ENCODE measurements at places on chromosomes 5 and 9.

DNA sequence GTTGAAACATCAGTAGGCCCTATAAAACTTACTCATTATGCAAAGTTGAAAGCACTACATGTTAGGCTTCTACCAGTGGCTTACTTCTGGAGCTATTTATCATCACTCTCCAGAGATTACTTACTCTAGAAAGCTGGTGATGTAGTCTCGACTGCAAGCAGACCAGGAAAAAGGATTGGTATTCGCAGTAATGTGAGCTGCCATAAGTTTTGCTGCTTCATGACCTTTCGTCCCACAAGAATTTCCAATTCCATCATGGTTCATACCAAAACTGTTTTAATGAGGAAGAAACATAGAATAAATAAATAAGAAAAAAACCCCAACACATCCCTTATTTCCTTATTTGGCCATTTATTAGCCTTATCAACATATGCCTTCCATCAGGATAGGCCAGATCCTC lies 181.9 kb downstream of the ADAMTS6 start:
- DNase-seq = no peak

DNA sequence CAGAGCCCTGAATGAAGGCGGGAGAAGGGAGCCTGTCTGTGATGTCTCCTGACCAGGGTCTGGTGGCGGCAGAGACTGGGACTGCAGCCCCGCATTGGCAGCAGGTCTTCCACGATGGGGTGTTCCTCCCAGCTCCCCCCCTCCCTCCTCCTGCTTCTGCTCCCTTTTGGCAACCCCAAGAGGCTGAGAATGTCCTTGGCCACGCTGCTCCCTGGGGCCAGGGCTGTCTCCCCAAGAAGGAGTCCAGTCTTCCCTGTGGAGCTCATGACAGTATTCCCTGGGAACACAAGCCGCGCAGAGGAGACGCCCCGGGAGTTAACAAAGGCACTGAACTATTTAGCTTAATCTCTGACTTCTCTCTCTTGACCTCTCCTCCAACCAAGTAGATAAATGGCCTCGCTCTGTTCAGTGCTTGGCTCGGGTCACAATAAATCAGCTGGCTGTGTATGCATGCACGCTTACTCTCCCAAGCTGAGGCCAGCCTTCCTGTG lies 84.0 kb upstream of the NEURL1B start:
- DNase-seq = no peak

- peak; percentile 53 for DNase-seq
Measured at GRCh38 chr5:1479581-1480188, 34.4 kb upstream of the SLC6A3 start.

- peak; percentile 34 for DNase-seq
Measured at GRCh38 chr5:61330341-61330844, 1.7 kb upstream of the ZSWIM6 start.

GRCh38 chr5:14901462-14902051 lies 30.0 kb upstream of the ANKH start:
- no peak for DNase-seq

- DNase-seq = no peak
Measured at GRCh38 chr9:119083673-119084072, 285.6 kb downstream of the BRINP1 start.

- DNase-seq = peak; percentile 29
Measured at GRCh38 chr5:132629230-132629944, 28.6 kb upstream of the IL13 start.

GRCh38 chr5:116442095-116442534 lies 132.5 kb downstream of the SEMA6A start:
- DNase-seq = no peak

DNA sequence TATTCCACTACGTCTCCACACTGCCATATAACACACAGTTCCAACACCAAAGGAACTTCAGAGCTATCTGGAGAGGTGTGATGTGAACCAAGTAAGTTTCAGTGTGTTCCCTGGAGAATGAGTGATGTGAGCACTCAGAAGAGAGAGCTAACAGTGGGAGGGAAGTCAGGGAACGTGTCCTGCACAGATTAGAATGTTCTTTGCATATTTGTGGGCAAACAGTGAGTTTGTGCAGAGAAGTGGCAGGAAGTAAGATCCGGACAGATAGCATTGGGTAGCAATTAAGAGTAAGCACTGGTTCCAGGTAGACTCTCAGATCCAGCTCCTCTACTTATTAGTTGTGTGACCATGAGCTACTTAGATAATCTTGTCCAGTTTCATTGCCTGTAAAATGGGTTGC lies 206.4 kb downstream of the PDZD2 start:
- DNase-seq = no peak

DNA sequence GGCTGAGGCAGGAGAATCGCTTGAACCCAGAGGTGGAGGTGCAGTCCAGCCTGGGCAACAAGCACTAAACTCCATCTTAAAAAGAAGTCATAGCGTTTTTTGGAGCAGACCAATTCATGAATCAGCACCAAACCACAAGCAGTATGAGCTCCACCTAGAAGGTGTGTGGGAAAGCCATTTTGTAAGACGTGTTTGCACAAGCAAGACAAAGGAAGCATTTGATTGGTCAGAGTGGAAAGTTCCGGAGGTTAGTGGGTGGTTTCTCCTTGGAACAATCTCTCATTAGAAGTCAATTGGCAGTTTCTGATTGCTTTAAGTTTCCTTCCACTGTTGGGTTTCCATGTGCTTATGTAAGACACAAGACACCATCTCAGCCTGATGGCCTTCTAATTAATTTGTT lies 5.0 kb downstream of the SRD5A1 start:
- no peak for DNase-seq

GRCh38 chr9:136074706-136075105 lies 20.4 kb downstream of the NACC2 start:
- no peak for DNase-seq

GRCh38 chr5:88952344-88952743 lies 69.4 kb upstream of the MEF2C start:
- DNase-seq = no peak

DNA sequence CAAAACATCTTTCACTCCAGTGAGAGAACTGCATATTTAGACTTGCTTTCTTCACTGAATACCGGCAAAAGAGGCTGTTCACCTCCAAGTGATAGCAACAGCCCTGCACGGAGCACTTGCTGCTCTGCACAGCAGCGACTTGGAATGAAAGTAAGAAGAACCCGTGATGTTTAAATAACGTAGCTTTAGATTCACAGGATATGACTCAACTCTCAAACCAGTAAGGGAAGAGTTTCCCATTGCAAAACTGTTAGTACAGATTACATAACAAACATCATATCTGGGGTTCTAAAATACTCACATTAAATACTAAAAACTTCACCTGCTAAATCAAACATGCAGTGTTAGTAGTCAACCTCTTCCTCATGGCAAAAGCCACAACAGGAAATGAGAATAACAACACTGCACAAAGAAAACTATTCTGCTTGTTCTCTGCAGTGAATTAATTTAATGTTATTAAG lies 203.4 kb downstream of the MCTP1 start:
- DNase-seq = peak; percentile 28

GRCh38 chr5:55429613-55430253 lies 105.0 kb downstream of the PLPP1 start:
- no peak for DNase-seq

DNA sequence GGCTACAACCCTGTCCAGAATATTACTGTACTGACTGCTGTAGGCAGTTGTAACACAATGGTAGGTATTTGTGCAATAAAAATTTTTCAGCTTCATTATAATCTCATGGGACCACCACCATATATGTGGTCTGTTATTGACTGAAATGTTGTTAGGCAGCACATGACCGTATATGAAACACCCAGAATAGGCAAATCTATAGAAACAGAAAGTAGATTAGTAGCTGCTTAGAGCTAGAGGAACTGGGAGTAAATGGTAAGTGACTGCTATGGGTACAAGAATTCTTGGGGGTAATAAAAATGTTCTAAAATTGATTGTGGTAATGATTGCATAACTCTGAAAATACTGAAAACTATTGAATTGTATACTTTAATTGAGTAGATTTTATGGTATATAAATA lies 185.7 kb downstream of the ESM1 start:
- no peak for DNase-seq

DNA sequence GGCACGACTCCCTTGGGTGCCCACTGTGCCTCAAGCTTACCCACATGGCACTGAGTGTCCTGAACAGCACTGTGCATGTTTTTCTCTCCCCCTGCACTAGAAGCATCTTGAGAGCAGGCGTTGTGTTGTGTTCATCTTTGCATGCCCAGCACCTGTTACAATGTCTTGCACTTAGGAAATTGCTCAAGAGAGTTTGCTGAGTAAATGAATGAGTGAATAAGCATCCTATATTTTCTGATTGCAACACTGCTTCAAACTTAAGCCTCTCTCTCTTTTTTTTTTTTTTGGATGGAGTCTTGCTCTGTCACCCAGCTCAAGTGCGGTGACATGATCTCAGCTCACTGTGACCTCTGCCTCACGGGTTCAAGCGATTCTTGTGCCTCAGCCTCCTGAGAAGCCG lies 94.5 kb downstream of the LMNB1 start:
- no peak for DNase-seq

DNA sequence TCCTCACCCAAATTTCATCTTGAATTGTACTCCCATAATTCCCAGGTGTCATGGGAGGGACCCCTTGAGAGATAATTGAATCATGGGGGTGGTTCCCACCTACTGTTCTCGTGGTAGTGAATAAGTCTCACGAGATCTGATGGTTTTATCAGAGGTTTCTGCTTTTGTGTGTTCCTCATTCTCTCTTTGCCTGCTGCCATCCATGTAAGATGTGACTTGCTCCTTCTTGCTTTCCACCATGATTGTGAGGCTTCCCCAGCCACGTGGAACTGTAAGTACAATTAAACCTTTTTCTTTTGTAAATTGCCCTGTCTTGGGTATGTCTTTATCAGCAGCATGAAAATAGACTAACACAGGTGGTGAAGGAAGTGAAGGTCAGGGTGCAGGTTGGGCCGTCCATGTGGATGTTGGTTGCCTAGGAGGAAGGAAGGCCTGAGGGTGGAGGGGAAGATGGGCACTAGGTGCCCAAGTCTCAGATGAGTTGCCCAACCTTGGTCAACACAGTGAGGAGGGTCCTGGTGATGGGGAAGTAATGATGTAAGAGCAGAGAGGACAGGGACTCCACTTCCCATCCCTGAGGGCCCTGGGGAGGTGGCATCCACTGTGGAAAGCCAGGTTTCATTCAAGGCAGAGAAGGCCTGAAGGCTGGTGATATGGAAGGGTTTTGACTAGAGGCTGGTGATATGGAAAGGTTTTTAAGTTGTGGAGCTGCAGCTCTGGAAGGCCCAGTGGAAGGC lies 92.6 kb downstream of the HSPA4 start:
- no peak for DNase-seq

DNA sequence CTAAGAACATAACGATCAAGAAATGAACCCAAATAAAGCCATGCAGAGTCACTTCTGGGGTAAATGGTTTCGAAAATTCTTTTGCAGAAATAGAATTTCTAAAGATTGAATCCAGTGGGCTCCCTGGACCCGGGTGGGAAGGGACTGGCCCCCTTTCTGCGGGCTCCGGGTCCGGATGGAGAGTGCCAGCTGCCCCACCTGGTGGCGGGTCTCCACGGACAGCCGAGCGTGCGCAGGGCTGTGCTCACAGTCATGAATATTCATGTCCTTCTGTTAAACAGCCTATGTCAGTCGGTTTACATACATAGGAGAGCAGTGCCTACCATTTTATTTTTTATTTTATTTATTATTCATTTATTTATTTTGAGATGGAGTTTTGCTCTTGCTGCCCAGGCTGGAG lies 4.7 kb upstream of the PPP1R26 start:
- peak; percentile 8 for DNase-seq

GRCh38 chr9:93617273-93617672 lies 40.9 kb downstream of the PHF2 start:
- DNase-seq = no peak

DNA sequence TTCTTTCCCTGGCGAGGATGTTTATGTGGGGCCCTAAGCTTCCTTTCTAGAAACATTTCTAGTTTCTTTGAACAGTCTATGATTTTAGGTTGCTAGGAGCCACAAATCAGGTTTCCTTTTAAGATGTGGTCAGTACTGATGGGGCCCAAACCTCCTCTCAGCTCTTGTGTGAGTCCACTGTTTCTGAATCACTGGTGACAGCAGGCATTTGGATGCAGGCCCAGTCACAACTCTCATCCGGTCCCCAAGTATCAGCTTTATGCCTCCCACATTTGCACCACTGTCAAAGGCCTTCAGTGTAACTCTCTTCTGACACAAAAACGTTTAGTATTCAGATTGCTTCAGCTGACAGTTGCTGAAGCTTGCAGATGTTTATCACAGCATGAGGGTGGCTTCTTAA lies 7.8 kb downstream of the DMRT2 start:
- no peak for DNase-seq

DNA sequence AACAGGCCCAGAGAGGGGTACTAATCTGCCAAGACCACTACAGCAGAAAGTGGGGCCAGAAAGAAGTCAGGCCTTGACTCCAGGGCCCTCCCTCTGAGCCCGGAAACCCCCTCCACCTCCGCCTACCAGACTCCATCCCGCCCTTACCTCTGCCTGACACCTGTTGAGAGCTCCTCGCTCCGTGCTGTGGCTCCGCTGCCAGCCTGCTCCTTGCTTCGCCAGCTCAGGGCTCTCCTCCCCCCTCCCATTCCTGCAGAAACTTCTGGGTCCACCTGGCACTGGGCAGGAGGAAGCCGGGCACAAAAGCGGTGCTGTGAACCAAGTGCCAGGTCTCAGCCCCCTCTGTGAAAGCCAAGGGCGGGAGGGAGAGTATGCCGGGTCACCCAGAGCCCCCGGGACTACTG lies 6.4 kb upstream of the ST6GALNAC6 start:
- DNase-seq = peak; percentile 80

DNA sequence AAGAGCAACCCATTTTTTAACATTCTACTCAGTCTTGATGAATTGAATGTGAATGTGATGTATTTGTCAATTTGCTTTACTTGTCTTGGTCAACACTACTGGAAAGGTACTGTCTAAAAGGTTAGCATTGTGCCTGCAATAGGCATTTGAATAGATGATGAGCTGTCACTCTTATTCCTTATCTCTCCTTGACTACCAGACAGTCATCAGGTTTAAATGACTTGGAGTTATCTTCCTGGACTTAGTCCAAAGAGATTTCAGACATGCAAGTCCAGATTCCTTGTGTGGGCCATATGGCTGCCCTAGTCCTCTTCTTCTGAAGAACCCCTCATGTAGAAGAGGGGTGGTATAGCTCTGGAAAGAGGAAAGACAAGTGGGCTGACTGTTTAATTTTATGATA lies 4.8 kb downstream of the ARHGEF28 start:
- DNase-seq = no peak

GRCh38 chr5:157485811-157486210 lies 25.8 kb downstream of the NIPAL4 start:
- no peak for DNase-seq

DNA sequence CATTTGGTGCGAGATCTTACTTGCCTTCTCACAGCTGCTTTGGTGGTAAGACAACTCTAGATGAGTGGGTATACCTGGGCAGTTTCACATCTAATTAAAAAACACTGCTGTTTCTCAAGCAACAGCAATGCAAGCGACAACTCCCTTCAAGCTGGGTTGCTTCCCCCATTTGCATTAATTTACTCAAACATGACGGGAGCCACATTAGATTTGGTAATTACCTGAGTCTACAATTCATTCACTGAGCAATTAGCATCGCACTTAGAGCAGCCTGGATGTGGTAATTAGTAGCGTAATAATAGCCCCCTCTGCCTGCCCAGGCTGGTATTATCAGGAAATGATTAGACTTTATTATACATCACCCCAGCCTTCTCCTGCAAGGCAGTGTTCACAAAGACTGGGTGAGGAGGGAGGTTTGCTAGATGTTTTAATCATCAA lies 73.4 kb downstream of the FBXO38 start:
- DNase-seq = peak; percentile 39

Measured in CD4-positive, alpha-beta T cell treated with Interleukin-10 for 1 hour (primary cell).